ENCODE measurements at places on chromosomes 6 and 20.

GRCh38 chr20:22562620-22563019 lies 21.8 kb downstream of the FOXA2 start:
- no peak for DNase-seq

DNA sequence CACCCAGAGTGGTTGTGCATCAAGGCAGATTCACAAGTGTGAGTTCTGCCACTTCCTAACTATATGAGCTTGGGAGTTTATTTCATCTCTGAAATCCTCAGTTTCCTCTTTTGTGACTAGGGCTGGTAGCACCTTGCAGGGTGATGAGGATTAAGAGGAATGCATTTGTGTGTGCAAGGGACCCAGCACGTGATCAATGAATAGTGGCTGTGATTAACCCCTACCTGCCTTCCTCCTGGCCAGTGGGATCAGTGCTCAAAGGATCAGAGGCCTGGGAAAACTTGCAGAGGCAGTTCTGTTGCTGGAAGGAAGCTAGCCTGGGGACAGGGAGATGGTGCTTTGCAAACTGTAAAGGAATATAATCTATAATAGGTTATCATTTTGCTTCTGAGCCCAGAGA lies 7.3 kb downstream of the SDC4 start:
- DNase-seq, result no peak

DNA sequence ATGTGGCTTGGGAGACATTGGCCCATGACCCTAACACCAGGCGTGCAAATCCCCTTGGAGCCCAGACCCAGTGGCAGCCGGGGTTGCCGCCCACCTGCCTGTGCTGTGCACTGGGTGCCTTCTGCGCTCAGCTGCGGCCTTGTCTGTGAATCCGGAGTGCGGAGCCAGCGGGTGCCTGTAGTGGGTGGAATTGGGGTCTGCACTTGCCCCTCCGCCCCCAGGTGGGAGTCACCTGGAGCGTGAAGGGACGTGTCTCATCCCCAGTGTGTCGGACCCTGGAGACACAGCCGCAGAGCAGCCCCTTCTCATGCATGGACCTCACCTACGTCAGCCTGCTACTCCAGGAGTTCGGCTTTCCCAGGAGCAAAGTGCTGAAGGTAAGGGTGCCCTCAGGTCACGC lies 22.9 kb upstream of the PYGB start:
- no peak for DNase-seq

DNA sequence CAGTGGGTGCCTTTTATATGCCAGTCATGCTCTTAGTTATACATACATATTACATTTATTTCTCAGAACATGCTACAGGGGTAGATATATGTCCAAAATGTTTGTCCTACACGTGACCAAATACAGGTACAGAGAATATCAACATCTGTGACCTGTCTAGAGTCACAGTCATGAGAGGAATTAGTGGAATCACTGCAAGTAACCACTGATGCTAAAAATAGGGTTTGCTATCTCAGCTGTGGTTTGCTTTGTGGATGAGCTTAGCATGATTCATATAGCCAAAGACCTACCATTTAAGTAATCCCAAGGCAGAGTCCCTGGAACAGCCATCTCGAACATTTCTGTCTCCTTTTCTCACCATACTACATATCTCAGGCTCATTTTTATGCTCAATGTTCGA lies 32.3 kb downstream of the GSTA3 start:
- peak; percentile 12 for DNase-seq

DNA sequence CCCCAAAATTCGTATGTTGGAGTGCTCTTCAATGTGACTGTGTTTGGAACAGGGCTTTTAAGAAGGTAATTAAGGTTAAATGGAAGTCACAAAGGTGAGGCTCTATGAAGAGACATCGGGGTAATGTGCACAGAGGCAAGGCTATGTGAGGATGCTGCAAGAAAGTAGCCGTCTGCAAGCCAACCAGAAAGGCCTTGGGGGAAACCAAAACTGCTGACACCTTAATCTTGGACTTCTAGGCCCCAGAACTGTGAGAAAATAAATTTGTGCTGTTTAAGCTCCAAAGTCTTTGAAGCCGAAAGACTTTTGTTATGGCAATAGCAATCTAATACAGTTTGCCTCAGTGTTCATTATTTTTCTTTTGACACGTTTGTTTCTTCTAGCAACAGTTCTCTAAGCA lies 2.4 kb upstream of the IRAK1BP1 start:
- DNase-seq, result no peak

DNA sequence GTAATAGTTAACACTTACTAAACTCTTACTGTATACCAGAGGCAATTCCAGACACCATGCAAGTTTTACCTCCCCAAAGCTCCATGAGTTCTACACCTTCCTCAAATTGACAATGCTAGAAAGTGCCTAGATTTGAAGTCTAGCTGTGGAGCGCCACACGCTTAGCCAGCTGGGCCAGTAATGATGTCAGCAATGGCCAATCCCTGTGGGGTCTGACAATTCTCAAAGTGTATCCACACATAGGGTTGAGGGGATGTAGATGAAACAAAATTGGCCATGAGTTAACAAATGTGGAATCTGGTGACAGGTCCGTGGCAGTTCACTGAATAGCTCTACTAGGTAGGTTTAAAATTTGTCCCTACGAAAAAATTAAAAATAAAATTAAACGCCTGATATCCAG lies 1.3 kb downstream of the ZNF343 start:
- no peak for DNase-seq

DNA sequence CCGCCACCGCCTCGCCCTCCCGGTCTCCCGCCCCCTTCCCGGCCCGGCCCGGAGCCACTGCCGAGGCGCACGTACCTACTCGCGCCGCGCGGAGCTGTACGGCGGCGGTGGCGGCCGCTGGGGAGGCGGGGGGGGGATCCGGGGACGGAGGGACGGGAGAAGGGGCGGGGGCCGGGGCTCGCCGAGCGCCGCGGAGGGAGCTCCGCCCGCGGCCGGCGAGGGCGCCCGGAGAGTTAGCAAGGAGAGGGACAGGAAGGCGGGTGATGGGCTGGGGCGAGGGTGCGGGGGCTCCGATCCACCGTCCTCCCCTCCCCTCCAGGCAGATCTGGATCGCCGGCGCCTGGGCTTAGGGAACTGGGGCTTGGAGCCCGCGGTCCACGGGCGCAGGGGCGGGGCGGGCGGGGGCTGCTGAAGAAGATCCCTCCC lies 548 bp upstream of the TMEM74B start:
- DNase-seq, result peak; percentile 28

Data from SK-MEL-5 (cell line).